Kasumi-1 (cell line): ENCODE measurements at places on chromosomes 1 and 21.

DNA sequence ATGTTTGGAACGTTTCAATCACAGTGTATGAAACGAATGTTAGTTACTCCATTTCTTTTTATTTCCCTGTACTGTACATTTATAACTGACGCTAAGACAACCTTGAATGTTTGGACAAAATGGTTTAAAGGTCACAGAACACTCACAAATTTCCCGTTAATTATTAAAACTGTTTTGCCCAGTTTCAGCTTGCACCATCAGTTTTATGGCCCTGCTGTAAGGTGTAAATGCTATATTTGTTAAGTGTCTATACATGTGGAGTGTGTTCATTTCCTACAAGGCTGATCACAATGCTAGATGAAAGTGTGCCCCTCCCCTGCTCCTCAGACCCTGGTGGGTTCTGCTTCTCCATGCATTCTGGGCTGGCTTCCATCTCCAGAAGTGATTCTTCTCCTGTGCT lies 57.9 kb upstream of the ETS2 start:
- no peak for DNase-seq

- DNase-seq, result no peak
These were observed 110.0 kb upstream of the VANGL1 start for GRCh38 chr1:115531631-115532264.

GRCh38 chr1:37161171-37161570 lies 126.9 kb upstream of the GRIK3 start:
- no peak for DNase-seq

GRCh38 chr1:170494369-170494768 lies 37.6 kb upstream of the GORAB start:
- DNase-seq, result peak; percentile 97

DNA sequence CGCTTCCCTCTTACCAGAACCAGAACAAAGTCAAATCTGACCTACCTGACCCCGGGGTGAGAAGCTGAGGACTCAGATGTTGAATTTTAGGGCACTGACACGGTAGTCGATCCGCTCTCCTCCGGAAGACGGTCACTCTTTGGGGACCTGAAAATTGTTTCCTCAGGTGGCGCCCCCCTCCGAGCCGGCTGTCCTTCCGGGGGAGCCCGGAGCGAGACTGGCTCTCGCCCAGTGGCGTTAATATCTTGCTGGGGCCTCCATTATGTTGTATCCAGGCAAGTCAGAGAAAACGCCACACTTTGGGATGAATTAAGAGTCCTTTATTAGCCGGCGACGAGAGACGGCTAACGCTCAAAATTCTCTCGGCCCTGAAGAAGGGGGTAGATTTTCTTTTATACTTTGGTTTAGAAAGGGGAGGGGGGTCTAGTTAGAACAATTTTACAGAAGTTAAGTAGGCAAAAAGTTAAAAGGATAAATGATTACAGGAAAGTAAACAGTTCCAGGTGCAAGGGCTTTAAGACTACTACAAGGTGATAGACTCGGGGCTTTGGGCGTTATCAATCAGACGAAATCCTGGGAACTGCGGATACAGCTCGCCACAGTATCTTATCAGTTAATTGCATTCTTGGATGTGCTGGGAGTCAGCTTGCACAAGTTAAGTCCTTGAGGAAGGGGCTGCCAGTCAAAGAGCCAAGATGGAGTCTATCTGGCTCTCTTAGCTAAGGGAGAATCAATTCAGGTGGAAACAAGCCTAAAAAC lies 269.5 kb downstream of the DSCAM start:
- no peak for DNase-seq

DNA sequence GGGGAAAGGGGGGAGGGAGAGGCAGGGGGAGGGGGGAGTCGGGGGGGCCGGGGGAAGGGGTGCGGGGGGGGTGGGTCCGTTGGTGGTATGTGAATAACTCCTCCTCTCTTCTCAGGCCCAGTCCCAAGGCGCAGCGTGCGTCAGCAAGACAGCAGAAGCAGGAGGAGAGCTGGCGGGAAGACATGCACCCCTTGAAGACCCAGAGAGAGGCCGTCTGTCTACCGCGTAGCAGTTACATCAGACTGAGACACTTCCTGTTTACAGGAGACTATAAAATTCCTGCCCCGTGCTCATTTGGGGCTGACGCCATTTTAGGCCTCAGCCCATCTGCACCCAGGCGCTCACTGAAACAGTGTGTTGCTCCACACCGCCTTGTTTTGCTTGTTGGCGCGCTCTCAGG lies 55.3 kb downstream of the SETD4 start:
- no peak for DNase-seq

- no peak for DNase-seq
These were observed 249.4 kb upstream of the AJAP1 start for GRCh38 chr1:4404854-4405590.
